Mammary epithelial cell (primary cell): ENCODE measurements at places on chromosomes 2 and 18.

GRCh38 chr2:46555646-46556234 is 76.4 kb downstream of the TMEM247 start:
- DNase-seq, result peak; percentile 19

GRCh38 chr18:12651651-12652050 is 6.3 kb downstream of the SPIRE1 start:
- no peak for DNase-seq

- DNase-seq, result peak; percentile 65
Observed at GRCh38 chr18:21703241-21703820, 1.2 kb downstream of the ABHD3 start.

DNA sequence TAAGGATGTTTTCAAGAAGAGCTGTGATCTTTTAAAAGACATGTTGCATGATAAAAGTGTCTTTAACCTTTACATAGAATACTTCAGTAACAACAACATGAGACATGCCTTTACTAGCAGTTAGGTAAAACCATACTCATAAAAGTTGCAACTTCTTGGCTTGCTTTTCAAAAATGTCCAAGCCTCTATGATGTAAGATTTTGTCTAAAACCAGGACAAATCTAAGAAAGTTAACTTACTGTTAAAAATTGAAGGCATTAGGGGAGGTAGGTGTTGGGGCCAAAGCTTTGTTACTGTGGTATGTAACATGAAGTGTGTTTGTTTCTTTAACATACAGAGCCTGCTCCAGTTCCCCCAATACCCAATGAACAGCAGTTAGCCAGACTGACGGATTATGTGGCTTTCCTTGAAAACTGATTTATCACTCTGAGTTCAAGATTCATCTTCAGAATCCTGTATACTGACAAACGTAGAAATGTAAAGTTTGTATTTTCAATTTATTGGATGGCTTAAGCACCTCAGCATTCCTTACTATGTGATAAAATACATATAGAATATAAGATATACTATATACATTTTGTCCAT is 11.7 kb downstream of the COPS8 start:
- DNase-seq, result peak; percentile 25

DNA sequence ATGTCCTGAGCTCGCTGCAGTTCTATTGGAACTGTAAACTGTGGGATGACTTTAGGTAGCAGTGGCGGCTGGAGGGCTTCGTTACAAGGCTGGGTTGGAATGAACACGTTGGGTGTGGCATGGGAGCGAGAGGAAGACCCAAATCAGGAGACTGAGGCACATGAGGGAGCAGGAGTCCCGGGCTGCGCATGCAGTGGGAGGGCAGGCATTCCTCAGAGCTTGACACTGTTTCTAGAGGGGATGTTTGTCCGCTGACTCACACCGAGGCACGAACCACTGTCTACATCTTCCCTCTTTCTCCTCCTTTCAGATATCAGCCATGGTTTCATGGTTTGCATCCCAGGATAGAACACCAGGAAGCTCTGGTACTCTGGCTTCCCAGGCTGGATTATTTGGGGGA is 40.6 kb upstream of the LAMA1 start:
- no peak for DNase-seq

DNA sequence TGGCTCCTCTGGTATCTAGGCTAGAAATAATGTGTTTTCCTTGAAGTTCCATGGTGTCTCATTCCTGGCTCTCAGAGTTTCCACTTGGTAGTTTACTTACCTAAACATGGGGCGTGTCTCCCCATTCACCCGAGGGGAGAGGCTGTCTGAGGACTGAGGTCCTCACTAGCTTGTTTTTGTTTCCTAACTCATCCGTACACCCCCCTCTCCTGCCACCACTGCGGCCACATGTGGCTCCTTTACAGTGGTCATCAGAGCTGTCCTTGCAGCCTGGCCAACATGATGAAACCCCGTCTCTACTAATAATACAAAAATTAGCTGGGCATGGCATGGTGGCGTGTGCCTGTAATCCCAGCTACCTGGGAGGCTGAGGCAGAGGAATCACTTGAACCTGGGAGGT is 106.0 kb downstream of the ASAP2 start:
- peak; percentile 17 for DNase-seq

DNA sequence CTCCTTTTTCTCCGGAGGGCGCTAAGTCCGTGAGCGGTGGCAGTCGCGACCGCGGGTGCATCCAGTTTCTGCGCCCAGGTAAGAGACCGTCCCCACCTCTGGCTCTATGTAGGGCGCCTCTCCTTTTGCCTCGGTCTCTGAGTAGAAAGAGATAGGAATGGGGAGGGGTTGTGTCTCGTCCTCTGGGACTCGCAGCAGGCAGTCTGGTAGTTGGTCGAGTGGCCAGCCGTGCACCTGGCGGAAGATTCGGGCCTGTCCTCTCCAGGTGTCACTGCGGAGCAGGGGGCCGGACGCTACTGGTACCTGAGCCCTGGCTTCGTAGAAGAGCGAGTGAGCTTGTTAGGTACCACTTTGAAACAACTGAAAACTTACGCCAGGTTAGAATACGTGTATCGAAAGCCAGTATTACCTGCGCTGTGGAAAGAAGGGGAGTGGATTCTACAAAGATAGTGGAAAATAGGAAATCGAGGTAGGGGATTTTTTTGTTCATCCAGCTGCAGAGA is 403 bp downstream of the MAP2 start:
- peak; percentile 45 for DNase-seq

DNA sequence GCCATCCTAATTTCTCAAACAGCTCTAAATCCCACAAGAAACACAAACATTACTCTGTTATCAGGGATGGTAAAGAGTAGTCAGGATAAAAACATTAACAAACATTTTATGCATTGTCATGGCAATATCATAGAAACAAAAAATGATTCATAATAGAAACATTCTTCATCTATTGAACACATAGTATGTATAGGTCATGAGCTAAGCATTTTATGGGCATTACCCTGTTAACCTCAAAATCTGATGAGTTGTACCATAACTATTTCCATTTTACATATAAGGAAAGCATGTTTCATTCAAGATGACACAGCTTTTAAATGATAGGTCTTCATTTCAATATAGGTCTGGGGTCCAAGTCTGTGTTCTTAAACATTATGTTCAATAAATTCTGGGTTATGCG is 344.9 kb downstream of the RND3 start:
- peak; percentile 87 for DNase-seq

- no peak for DNase-seq
Observed at GRCh38 chr2:65608916-65609315, 176.5 kb upstream of the SPRED2 start.

DNA sequence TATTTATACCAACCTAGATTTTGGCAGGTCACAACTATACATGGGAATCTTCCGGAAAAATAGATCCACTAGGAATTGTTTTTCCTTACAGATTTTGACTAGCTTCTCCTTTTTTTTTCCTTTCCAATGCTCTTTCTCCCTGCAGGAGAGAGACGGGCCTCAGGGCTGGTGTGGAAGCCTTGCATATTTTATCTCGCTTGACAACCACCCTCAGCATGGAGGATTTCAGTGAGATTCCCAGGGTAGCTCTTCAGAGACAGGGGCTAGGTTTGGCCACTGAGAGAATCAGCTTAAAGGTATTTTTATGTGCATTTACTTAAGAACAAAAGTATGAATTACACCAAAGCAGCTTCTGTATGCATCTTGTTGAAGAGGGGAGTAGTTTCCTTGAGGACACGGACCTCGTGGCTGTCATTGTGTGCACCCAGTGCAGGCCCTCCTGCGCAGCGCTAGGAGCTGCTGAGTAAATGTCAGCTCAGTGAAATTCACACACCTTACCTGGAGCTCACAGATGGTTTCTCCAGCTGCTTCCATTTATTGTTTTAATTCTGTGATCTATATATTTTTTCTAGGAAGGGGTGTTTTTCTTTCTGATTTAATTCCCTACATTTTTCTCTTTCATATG is 54.4 kb downstream of the TRAPPC12 start:
- no peak for DNase-seq

- DNase-seq, result no peak
Observed at GRCh38 chr2:160322320-160322719, 122.2 kb upstream of the ITGB6 start.

- no peak for DNase-seq
Observed at GRCh38 chr2:68762100-68762499, 27.5 kb downstream of the ARHGAP25 start.

DNA sequence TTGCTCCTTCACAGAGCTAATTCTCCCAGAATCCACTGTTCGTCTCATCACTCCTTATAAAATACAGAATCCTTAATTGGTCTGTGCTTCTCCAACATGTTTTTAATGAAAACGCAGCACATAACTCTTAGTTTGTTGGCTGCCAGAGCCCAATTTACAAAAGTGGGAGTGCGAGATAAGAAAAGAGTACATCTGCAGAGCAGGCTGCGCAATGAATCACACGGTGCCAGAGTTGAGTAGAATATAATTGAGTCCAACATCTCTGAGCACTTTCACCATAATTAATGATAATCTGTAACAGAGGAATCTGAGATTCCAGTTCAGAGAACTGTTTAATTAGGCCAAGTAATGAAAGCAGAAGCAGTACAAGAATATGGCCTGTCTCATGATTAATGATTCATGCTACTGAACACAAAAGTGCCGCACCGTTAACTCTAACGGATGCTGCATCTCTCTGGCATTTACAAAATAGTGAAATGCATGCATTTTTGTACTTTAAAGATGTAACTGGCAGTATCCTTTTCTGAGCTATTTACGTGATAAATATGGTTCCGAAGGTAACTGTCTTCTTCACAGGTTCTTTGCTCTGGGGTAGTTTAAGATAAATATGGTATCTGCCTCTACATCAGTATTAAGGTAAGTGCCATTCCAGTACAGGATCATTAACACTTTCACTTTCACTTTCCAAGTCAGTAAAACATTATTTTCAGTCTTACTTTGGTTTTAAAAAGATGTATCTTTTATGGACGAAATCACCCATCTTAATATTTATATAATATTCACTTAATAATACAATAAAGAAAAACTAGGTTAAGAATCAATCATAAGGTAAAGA is 785.6 kb downstream of the NR4A2 start:
- peak; percentile 0 for DNase-seq

- DNase-seq, result no peak
Observed at GRCh38 chr2:236302555-236302954, 38.3 kb upstream of the ASB18 start.

DNA sequence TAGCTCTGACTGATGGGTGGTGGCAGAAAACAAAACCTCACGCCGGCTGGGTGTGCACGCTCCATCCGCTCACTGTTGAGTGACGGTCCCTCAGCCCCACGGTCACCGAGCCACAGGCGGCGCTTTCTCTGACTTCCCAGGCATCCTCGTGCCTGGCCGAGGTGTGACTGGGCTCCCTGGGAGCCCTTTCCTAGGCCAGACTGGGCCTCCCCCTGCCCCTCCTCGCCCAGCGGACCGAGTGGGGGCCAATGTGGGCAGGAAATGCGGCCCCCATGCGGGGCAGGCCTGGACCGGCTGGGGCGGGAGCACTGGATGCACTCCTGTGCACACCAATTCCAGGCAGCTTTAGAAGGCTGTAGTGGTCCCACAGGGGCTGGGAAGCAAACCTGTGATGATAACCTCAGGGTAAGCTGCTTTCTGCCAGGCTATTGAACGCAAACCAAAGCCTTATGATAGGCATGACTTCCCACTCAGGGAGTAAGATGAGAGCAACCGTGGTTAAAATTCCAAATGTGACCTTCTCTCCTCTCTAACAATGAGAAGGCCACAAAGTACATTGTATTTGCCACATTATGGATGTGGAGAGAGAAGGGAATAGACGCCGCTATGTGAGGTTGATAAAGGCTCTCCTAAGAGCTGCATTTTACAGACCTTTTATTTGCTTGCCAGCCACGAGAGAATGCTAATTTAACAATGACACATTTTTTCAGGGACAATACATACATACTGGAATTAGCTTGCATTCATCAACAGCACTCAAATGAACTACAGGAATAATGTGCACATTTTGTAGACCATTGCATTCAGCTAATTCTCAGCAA is 83.9 kb upstream of the PGAP1 start:
- no peak for DNase-seq

- no peak for DNase-seq
Observed at GRCh38 chr18:48521723-48522122, 17.1 kb upstream of the CTIF start.

DNA sequence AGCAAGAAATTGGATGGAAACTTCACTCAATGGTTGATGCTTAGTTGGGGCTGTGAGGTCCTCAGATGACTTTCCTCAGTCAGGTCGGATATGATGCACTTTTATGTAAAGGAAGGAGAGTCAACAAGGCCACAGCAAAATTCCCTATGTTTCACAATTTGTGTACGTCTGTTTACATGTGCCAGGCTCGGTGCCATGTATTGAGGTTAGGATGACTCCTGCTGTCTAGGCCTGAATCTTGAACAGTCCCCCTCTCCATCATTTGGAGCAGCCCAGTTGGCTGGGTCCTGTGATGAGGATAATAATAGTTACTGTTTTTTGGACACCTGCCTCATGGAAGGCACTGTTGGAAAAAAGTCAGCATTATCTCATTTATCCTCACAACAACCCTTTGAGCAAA is 43.1 kb downstream of the VSNL1 start:
- peak; percentile 53 for DNase-seq

GRCh38 chr2:157897106-157897971 is 21.2 kb upstream of the ACVR1 start:
- DNase-seq, result no peak

DNA sequence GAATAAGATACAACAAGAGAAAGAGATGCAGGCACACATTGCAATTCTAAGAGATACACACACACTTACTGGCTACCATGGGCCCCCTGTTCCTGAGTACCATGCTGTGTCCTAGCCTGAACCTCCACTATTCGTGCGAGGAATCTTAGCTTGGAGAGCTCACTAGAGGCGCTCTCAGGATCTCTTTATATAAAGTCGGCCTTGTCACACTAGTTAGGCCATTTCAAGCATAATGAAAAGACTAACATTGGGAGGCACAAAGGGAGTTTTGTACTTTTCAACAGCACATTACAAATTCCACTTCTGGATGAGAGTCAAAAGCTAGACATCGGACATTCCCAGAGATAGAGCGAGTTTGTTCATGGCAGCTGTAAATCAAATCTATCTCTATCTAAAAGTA is 365.2 kb downstream of the DSEL start:
- no peak for DNase-seq

DNA sequence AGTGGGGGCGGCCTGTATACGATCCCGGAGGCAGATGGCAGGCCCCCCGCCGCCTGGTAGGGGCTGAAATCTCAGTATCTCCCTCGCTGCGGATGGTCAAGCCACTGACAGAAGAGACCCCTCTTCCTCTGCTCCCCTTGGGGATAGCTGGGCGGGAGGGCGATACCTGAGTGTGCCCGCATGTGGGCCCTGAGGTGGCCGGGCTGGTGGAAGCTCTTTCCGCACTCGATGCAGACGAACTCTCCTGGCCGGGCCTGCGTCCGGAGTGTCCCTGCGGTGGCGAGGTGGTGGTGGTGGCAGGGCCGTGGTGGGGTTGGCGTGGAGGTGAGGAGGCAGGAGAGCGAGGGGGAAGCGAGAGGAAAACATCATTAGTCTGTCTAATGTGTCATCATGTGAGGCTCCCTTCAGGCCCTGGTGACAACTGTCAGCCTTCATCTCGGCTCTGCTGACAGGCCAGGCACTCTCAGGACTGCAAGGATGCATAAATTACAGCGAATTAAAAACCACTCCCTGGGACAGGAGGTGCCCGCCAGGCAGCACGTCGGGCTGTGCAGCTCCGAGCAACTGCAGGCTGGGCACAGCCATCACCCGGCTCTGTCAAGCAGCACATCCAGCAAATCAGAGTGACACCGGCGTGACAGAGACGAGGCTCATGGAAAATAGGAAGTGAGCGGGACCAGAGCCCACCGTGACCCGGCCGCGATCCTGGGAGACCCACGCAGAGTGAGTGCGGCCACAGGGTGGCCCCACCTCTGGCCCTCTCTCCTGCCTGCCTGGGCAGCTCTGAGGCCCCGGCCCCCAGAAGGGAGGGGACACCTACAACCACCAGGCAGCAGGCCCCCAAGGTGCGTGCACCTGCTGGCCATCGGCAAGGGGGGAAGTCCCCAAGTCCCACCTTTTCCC is 123.5 kb downstream of the ZNF516 start:
- DNase-seq, result no peak

- DNase-seq, result no peak
Observed at GRCh38 chr2:213220967-213221603, 63.2 kb upstream of the SPAG16 start.
